Effector CD4-positive, alpha-beta T cell (primary cell): ENCODE measurements at places on chromosomes 12 and 14.

GRCh38 chr14:66070542-66071319 is 415.4 kb upstream of the CCDC196 start:
- peak; percentile 61 for DNase-seq

DNA sequence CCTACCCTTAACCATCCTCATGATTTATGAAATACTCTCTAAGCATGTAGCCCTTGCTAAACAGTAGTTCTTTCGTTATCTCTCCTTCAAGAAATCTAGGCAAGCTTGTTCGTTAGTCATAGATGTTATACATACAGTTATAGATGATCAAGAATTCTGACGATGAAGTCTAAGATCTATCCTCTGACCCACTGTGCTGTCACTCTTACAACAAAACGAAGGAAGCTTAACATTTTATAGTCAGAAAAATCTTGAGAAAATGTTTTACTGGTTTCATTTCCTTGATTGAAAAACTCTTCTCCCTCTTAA is 68.9 kb downstream of the SPPL3 start:
- no peak for DNase-seq

GRCh38 chr12:105916760-105917039 is 222.1 kb downstream of the NUAK1 start:
- no peak for DNase-seq

- no peak for DNase-seq
Measured at GRCh38 chr14:104939666-104940410, 15.2 kb downstream of the PLD4 start.

DNA sequence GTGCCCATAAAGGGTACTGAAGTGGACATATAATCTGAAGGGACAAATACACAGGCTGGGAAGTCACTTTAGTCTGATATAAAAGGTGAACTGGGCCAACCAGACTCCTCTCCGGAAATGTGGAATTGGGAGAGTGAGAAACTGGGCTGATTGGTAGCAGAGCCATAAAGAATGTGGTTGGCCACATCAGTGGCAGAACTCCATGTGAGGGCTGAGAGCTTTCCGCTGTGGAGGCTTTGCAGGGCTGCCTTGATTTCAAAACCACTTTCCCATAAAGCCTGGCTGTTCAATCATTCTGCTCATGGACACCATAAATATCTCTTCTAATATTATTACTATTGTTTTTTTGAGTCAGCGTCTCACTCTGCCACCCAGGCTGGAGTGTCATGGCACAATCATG is 220.3 kb downstream of the MON2 start:
- no peak for DNase-seq
